G401 (cell line): ENCODE measurements at places on chromosomes 7 and 10.
A peak's percentile ranks its signal among the peaks of the same experiment; 100 is the strongest.

DNA sequence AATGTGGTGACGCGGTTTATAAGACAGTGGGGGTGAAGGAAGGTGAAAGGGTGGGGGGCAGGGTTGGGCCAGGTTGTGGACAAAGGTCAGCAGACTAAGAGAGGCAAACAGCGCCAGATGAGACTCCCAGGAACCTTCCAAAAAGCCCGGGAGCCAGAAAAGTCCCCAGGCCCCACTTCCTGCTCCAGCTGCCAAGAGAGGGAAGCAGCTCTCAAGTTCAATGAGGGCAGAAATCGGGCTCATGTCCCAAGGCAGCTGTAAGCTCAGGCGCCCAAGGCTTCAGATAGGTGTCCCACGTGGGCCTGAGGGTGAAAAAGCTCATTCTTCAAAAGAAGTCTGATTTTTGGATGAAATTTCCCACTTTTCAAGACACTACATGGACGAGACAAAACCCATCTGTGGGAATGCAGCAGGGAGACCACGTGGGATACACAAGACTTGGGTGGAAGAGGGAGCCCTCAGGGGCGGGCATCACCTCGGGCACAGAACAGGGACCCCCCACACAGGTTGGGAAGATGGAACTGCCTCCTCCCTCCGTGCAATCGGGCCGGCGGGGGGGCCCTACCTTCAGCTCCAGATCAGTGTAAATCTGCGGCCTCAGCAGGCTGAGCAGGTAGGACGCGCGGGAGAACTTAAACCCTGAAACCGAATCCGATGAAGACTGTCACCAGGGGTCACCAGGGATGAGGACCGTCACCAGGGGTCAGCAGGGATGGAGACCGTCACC, 7.8 kb downstream of the PYROXD2 start:
- DNase-seq, result no peak

DNA sequence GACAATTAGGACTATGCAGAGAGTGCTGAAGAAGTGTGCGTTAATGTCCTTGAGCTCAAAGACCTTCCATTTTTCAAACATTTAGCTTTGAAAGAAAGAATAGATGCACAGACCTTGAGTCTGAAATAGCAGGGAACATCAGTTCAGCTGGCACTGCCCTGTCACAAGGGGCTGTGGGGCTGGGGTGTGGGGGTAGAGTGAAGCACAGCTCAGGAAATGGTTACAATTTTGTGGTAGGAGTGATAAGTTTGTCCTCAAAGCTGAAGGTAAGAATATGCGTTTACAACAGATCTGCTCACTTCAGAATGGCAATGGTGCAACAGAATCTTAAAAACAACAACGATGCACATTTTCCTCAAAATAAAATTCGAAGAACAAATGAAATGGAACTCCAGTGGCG, 33.6 kb downstream of the SMKR1 start:
- DNase-seq, result no peak

- no peak for DNase-seq
Observed at GRCh38 chr7:23349484-23350157, 50.5 kb downstream of the MALSU1 start.

- no peak for DNase-seq
Observed at GRCh38 chr7:151776446-151776845, 100.5 kb downstream of the PRKAG2 start.

- no peak for DNase-seq
Observed at GRCh38 chr7:111529507-111530355, 32.6 kb downstream of the IMMP2L start.

DNA sequence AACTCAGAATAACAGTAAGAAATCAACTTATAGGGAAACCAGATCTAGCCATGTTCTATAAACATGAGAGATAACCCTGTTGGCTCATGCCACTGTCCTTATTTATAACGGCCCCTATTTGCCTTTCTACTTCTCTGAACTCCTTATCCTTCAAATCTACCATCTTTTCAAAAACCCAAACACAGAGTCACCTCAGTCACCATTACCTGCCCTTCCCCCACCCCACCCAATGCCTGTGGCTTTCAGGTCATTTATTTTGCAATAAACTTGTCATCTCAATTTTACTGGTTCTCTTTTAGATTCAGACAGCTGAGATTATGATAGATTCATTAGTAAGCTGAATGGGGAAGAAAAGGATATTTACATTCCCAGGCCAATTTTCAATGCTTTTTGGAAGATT, 53.6 kb downstream of the KMT2C start:
- DNase-seq, result no peak

DNA sequence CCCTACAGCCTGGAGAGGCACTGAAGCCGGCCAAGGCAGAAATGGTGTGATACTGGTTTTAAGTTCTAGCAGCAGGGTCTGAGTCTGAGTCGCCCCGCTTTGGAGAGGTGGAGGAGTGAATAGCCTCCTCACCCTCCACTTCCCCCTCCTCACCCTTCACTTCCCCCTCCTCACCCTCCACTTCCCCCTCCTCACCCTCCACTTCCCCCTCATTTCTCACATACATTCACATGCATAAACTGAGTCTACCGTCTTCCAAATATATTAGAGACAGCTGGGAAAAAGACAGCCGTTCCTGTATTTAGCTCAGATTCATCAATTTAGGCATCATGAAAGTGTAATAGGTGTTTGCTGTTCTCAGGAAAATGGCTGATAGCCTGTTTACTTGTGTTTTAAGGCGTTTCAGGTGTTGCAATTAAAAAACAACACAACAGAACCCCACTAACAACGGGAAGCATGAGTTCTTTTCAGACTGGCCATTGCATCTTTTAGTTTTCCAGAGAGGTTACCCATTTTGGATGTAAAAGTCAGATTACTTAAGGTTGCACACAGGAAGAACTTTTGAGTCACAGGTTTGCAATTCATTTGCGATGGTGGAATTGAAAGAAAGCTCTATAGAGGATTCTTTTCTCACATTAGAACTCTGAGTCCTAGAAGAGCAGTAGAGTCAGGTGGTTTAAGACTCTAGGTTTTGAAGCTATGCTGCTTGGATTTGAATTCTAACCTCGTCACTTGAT, 861 bp downstream of the NRBF2 start:
- peak; percentile 36 for DNase-seq

DNA sequence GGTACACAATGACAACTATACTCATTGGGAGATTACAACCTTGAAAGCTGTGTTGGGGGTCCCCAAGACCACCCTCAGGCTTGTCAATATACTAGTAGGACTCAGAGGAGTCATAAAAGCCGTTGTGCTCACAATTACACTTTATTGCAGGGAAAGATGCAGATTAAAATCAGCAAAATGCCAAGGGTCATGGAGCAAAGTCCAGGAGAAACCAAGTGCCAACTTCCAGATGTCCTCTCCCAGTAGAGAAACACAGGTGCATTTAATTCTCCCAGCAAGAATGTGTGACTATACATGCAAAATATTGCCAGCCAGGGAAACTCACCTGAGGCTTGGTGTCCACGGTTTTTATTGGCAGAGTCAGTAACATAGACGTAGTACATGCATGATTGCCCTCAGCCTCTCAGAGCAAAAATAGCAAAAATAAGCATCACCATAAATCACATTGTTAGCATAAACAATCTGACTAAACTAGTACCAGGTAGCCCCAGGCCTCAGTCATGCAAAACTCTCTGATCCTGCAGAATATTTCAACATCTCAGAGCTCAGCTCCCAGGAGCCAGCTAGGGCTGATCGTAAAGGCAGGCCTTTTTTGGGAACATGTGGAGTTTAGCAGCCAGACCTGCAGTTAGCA, 50.7 kb downstream of the VIM start:
- no peak for DNase-seq

GRCh38 chr10:88241501-88241900, 341.6 kb downstream of the RNLS start:
- no peak for DNase-seq

GRCh38 chr7:596071-596818, 76.6 kb upstream of the PDGFA start:
- no peak for DNase-seq

- no peak for DNase-seq
Observed at GRCh38 chr10:24207341-24207740, 1.6 kb upstream of the KIAA1217 start.

GRCh38 chr7:2698581-2699288, 10.7 kb downstream of the AMZ1 start:
- no peak for DNase-seq

DNA sequence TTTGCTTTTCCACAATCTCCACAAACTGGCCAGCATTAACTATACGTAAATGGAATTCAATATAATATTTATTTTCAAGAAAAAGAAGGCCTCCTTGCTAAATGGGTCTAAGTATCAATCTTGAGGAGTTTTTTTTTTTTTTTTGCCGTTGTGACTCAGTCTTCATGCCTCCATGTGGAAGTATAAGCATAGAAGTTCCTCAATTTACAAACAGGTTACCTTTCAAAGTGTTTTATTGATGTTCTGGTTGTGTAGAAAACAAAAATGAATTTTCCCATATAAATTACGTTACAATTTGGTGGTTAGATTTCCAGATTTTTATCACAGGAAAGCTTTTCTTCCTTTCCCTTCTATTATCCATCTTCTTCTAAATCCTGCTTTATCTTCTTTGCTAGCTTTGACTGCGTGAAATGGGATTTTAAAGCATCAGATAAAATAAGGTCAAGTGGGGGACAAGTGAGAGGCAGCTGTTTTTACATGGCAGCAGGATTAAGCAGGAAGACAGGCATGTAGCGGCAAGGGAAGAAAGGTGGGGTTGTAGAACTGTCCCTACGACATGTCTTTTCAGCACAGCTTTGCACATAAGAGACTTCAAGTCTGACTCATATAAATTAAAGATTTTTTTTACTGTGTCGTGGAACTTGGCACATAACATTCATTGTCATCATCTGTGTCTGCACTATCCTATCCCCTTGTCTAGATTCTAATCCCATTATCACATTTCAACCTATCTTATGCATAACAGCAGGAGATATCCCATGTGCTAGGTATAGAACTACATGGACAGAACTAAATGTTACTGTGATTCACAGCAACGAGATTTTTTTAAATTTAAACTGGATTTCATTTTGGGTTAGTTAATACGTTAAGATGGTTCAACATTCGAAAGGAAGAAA, 135.3 kb upstream of the FAM3C start:
- DNase-seq, result no peak

DNA sequence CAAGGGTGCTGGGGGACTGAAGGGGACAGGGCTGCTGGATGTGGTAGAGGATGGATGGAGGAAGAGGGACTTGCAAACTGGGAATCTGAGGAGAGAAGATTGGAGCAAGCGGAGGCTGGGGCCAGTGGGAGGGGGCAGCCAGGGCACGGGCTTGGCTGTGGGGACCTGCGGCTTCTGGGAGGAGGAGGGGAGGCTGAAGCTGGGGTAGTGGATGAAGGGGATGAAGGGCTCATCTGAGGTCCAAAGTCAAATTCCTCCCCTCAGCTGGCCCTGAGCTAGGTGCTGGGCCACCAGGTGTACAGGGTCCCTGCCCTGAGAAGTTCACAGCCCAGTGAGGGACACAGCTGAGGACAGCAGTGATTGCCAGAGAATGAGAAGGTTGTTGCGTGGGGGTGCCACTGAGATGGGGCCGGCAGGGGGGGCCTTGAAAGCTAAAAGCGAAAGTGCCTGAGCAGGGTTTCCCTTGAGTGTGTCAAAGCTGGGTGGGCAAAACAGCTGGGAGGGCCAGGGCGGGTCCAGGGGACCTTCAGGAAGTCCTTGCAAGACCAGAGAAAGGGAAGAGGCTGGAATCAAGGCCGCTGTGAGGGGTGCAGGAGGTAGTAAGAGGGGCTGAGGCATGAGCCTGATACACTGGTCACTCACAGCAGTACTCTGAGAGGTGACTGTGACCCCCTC, 75.2 kb downstream of the MYL10 start:
- no peak for DNase-seq

DNA sequence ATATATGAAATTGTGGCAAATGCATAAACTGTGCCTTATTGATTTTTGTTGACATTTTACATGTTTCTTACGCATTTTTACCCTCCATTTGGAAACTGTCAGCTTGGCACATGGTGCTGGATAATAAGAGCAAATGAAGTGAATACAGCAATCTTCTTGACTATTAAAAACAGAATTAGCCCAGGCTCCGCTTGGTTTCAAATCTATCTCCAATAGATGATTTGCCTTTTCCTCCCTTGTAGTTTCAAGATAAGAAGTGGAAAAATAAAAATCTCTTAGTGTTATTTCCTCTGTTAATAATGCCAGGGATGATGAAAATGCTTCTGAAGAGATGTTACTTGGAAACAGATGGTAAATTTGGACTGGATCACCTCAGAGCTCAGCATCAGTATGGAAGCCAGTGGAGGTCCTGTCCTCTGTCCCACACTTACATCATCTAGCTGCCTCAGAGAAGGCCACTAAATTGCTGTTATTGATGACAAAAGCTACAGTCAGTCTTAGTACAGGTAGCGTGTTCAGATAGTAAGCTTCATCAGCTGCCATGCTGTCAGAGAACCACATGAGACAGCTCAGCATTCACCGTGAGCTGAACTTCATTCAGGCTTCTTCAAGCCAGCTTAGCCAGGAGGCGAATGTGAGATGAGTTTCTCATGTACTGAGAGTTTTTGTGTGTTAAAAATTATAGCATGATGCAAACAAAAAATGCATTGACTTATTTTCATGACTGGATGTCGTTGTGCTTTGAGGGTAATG, 246.8 kb downstream of the CELF2 start:
- peak; percentile 84 for DNase-seq

GRCh38 chr10:56605051-56605450, 244.0 kb upstream of the ZWINT start:
- DNase-seq, result no peak

- DNase-seq, result no peak
Observed at GRCh38 chr7:29839921-29840320, 33.6 kb downstream of the WIPF3 start.

DNA sequence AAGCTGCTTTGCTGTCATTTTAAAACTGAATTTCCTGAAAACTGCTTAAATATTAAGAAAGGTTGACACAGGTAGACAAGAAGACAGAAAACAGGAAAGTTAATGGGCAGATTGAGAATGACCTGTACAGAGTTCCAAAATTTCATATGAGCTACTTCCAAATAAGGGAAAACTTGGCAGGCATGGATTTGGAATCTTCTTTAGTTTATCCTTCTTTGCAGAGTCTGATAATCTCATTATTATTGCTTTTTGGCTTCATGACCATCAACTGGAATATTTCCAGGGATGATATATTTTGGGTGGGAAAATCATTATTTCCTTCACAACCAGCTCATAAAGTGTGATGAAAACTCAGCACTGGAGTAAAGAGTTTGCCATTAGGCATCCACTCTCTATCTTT, 346.5 kb upstream of the NPVF start:
- no peak for DNase-seq

- no peak for DNase-seq
Observed at GRCh38 chr10:86668297-86669165, at the start of gene LDB3. LDB3 (plus strand) TSS chr10:86668511; CDS start chr10:86668692, 181 bp downstream.

DNA sequence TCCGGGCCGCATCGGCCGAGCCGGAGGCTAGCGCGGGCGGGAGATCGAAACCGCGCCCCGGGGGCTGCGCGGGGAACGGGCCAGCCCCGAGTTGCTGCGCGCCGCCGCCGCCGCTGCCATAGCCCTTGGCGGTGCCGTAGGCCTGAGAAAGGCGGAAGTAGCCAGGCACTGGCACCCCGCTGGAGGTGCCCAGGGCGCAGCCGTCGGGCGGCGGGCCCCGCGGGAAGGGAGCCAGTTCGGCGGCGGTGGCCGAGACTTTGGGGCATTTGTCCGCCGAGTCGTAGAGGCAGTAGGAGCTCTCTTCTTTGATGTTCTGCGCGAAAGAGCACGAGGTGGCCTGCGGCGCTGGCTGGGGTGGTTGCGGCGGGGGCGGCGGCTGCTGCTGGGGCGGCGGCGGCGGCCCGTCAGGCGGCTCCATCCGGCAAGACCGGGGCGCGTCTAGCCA, 587 bp downstream of the HOXA10 start:
- no peak for DNase-seq

GRCh38 chr10:98825741-98826140, 379.0 kb upstream of the HPS1 start:
- no peak for DNase-seq

GRCh38 chr10:80154978-80155695, 22.6 kb downstream of the PLAC9 start:
- DNase-seq, result no peak

GRCh38 chr7:20304366-20304765, 26.3 kb upstream of the ITGB8 start:
- DNase-seq, result no peak
